Activated T-helper 1 cell treated with anti-CD3 and anti-CD28 coated beads, Interleukin-2, amount 50 U/mL, for 16 hours (primary cell): ENCODE measurements at places on chromosomes 13 and 19.

DNA sequence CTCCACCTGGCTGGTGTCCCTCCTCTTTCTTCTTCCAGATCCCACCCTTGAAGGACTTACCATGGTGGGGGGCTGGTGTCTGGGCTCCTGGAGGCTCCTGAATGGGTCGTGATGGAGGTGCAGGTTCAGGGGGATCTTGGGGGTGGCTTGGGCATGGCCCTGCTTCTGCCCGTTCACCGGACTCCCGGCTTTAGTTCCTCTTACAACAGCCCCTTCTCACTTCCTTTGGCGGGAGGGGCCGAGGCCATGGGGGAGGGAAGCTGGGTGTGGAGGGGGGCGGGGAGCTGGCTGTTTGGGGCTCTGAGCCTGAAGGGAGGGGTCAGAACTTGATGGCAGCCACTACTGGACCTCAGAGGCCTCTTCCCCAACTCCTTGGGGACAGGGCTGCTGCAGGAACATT is at the start of gene MYO1F:
TSS of gene MYO1F (minus strand) at position 196 of the 400 bp plus-strand sequence. CDS start at position 63, 133 bp downstream.
- DNase-seq = no peak

GRCh38 chr19:3507371-3508120 is 1.4 kb downstream of the FZR1 start:
- DNase-seq = no peak

DNA sequence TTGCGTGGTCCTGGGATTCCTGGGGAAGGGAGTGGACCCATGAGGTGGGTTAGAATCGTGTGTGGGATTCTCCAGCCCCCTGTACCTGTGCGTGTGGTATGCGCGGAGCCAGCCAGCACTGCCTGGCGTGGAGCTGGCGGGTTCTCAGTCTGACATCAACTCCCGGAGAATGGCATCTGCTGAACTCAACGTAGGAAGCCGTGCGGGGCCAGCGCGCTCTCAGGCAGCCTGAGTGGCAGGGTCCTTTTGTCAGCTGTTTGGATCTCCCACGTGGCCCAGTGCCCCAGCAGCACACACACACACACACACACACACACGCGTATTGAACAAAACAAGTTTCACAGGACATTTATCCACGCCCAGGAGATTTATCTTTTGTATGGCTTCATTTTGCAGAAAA is 28.1 kb downstream of the ATP4B start:
- DNase-seq = no peak

DNA sequence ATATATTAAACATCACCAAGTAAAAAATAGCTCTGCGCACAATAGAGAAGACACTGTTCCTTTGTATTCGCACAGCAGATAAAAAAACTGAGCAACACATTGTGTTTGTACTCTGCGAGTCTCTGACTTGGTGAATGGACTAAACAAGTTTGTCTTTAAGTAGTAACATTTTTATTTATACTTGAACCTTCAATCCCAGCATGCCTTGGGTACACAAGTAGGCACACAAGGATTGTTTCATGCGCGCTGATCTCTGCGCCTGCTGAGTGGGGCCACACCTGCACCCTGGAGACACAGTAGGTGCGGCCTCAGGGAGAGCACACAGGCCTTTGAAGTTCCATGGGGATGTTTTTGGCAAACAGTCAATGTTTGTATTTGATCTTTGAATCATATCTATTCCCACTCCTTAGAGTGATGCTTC is 318.9 kb downstream of the MYO16 start:
- DNase-seq = no peak

GRCh38 chr13:74270018-74270417 is 135.8 kb upstream of the KLF12 start:
- DNase-seq = no peak

- DNase-seq = no peak
Observed at GRCh38 chr13:85261757-85262346, 537.4 kb downstream of the SLITRK6 start.

DNA sequence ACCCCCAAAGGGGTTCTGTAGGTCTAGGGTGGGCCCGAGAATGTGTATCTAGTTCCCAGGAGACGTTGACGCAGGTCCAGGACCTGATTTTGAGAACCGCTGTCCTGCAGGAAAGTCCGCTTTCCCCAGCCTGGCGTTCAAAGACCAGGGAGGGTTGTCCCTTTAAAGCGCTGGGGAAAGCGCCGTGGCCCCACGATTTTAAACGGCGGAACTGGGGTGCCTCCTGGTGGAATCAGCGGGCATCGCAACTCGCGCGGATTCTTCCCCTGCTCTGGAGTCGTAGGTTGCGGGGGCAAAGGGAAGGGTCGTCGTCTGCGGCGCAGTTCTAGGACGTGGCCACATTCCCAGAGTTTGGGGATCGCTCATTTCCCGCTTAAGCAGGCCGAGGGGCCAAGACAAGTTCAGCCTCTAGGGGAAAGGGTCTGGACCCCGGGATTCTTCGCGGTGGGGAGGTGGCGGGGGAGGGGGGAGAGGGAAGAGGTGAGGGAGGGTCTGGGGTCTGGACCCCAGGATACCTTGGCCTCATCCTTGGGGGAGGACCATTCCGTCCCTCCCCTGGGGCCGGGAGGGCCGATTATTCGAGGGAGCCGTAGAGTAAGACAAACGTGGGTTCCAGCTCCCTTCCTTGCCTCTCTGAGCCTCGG is 7.7 kb downstream of the PNMA8B start:
- peak; percentile 64 for DNase-seq

DNA sequence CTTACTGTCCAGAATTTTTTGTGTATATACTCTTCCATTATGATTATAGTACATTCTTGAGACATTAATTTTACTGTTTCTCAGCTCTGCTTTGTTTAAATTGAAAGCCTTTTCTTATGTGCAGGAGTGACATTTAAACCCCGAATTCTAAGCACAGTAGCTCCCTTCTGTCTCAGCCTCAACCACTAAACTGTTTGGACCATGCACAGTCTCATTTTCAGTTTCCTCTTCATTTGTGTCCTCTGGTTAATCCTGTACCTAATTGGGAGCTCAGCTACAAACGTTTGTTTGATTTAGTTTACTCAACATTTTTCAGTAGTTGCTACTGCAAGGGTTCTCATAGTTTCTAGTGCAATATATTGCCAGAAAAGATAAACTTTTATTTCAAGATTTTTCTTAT is 206.3 kb downstream of the SLITRK5 start:
- no peak for DNase-seq

GRCh38 chr13:39498471-39499114 is 104.4 kb downstream of the LHFPL6 start:
- no peak for DNase-seq

GRCh38 chr13:55566334-55566733 is 1574.4 kb upstream of the PRR20A start:
- DNase-seq = no peak

- DNase-seq = no peak
Observed at GRCh38 chr19:53868091-53868891, 608 bp downstream of the MYADM start.

DNA sequence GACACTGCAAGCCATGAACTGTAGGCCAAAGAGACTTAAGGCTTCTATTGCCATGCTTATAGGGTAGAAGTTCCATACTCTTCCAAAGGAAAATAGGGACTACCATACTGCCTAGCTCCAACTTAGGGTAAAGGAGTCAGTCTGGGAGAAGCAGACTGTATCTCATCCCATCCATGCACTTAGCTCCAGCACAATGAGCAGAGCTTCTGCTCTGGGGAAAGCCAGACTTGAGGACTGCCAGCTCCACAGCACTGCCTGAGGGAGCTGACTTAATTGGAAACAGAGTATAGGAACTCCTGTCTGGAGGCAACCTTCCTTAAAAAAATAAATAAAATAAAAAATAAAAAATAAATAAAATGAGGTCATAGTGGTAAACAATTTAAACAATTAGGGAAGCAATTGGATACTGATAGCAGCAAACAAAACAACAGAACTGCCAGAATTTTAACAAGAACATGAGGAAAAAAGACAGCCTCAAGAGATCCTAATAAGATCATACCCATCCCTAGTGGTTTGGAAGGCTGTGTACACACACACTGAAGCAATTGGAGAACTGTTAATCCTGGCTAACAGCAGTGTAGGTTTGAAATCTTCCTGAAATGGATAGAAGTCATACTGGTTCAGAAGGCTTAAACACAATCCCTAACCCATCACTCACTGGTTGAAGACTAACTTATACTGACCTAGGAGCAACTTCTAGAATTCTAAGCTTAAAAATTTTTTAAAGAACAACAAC is 550.1 kb downstream of the TBC1D4 start:
- no peak for DNase-seq

GRCh38 chr13:75494491-75494890 is 12.5 kb upstream of the TBC1D4 start:
- DNase-seq = no peak

DNA sequence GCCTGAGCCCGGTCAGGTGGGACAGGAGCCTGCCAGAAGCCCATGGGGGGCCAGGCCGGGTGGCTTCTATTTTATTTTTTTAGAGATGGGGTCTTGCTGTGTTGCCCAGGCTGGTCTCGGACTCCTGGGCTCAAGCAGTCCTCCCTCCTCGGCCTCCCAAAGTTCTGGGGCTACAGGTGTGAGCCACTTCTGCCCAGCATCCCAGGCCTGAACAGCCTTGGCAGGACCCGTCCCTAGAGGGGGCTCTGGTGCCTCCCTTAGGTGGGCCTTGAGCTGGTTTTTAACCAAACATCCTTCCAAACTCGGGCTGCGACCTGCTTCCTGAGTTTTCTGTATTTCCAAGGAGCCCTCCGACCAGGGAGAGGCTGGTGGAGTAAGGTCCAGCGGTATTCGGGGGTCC is 10.5 kb downstream of the COMP start:
- DNase-seq = no peak

DNA sequence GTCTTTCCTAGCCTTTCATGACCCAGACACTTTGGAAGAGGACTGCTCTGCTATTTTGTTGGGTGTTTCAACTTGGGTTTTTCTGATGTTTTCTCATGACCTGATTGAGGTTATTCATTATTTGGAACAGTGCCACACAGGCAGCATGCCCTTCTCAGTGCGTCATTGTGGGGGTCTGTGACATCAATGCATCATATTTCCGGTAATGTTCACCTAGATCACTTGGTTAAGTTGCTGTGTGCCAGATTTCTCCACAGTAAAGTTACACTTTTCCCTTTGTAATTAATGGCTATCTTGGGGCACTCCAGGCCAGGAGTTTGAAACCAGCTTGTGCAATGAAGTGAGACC is 124.4 kb downstream of the SIPA1L3 start:
- no peak for DNase-seq

DNA sequence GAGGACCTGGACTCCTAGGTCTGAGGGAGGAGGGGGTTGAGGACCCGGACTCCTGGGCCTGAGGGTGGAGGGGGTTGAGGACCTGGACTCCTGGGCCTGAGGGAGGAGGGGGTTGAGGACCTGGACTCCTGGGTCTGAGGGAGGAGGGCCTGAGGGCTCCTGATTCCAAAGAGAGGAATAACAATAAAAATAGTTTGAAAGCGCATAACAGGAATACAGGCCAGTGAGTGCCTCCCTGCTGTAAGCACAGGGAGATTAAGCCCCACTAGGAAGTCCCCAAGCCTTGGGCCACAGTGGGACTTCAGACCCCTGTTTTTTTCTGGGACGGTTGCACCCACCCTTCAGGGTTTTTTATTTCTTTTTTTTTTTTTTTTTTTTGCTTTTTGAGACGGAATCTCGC is 1.2 kb upstream of the SBK2 start:
- no peak for DNase-seq

- DNase-seq = no peak
Observed at GRCh38 chr13:101467415-101467814, 14.9 kb downstream of the ITGBL1 start.

- no peak for DNase-seq
Observed at GRCh38 chr19:39543477-39543857, 3.5 kb upstream of the EID2 start.

- DNase-seq = peak; percentile 86
Observed at GRCh38 chr19:19320361-19321140, at the start of the genes MAU2 and SUGP1. MAU2 (plus strand) TSS chr19:19320829; CDS start chr19:19320860, 31 bp downstream. SUGP1 (minus strand) TSS chr19:19320509; CDS start chr19:19320496, 13 bp downstream.

DNA sequence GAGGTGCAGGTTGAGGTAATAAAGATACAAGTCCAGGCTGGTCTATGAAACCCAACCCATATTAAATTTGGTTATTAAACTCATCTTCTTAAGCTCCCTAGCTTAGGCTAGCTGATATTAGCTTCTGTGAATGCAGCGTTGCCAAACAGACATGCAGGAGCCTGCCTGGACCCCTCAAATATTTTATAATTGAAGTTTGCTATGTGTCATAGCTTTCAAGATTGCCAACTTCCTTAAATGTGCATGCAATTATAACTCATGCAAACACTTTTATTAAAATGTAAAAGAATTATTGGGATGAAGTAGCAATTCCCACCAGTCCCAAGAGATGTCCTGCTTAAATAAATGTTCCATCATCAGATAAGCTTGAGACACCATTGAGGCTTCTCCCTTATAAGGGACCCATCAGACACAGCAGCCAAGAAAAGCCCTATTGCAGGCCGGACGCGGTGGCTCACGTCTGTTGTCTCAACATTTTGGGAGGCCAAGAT is 51.3 kb downstream of the MBNL2 start:
- no peak for DNase-seq

- DNase-seq = no peak
Observed at GRCh38 chr19:49368711-49369358, 5.2 kb downstream of the DKKL1 start.

- no peak for DNase-seq
Observed at GRCh38 chr19:2743099-2743498, 3.3 kb upstream of the SLC39A3 start.

GRCh38 chr13:32059511-32059984 is 28.0 kb downstream of the FRY start:
- no peak for DNase-seq

DNA sequence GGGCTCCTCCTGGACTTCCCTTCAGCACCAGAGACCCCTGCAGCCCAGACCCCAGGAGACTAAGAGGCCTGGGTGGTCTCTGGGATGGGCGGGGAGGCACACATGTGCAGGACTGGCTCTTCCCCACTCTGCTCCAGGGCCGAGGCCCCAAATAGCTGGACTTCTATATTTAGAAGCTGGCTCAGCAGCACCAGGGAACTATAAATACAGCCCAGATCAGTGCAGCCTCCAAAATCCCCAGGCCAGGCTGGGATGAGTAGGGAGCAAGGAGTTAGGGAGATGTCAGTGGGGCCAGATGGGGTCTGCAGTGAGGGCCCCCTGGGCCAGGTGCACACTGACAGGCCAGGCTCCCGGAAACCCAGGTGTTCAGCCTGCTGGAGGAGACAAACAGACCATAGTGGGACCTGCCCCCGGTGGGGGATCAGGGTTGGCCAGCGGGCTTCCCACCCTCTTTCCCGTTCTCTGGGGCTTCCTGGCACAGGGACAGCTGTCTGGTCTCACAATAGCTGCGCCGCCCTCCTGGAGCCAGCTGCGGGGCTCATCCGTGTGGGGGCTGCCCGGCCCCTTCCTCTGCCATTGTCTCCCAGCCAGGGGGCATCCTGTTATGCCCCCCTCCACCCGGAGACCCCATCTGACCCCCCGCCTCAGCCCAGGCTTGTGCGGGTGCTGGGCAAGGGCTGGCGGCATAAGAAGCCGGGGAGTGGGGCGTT is 5.5 kb upstream of the ADGRE5 start:
- DNase-seq = no peak

DNA sequence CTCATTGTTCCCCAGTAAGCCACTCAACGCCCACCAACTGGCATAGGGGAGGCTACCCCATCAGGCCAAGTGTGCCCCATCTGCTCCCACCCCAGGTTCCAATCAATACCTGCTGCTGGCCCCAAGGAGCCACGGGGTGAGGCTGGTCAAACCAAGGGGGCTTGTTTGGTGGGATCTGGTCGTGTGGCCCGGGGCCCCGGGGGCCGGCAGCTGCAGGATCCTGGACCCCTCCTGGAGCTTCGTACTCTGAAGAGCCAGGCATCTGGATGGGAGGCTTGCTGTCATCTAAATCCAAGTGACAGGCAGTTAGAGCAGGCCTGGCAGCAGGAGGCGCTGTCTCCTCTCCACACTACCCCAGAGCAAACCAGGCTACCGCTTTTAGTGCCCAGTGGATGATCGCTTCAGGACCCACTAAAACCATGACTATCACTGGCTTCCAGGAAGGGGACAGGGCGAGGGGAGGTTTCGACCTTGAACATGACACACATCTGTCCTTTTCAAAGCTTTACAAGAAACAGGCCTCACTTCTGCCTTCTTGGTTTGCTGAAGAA is 14.2 kb downstream of the CHERP start:
- no peak for DNase-seq
